ENCODE measurements at places on chromosomes 1 and 21.
A peak's percentile ranks its signal among the peaks of the same experiment; 100 is the strongest.

DNA sequence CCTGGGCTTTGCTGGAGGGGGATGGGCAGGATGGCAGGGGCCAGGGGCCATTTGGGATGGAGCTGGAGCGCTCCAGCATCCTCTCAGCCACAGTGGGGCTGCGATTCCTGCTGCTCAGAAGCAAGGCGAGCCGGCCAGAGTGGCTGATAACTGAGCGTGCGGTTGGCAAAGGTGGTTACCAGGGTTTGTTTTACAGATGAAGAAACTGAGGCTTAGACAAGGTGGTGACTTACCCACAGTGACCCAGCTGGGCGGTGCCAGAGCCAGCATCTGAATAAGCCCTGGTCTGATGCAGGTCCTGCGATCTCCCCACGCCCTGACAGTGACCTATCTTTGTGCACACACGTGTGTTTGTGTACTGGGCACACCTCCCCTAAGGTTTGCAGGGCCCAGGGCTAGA, 5.9 kb upstream of the PRXL2B start:
- no peak for DNase-seq

GRCh38 chr1:69070660-69071373, 496.9 kb upstream of the LRRC7 start:
- no peak for DNase-seq

- no peak for DNase-seq
Observed at GRCh38 chr1:218939095-218939494, 234.6 kb upstream of the LYPLAL1 start.

DNA sequence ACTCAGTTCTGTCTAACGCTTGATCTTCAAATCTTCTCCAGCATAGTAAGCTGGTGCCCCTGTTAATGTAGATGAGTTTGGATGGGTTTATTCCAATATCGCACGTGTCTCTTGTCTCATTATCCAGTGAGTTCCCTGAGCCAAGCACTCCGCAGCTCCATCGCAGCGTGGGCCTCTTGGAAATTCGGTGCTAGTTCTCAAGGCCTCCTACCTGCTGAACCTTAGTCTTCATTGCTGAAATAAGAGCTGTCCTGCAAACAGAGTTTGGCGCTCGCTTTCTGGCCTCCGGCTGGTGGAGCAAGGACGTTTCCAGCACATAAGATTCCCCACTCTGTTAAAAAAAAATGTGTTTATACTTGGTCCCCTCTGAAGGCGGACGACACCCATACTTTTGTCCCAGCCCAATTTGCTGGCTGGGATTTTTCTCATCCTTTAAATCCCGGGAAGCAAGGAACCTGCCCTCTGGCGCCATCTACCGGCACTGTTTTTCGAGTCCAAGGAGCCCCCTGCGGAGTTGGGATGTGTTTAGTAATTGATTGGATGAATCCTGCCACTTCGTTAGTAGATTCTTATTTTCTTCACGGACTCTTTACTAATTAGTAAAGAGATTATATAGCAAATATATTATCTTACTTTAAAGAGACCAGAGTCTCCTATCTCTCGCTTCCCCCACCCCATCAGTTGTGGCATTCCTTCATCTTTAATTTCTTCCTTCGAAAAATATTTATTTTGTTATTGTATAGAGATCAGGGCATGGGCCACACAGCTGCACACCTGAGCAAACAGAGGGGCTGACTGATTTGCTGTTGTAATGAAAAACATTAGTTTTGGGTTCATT, 14.7 kb downstream of the JUN start:
- DNase-seq: no peak

GRCh38 chr1:12067900-12068821, 5.1 kb downstream of the TNFRSF8 start:
- peak; percentile 52 for DNase-seq

DNA sequence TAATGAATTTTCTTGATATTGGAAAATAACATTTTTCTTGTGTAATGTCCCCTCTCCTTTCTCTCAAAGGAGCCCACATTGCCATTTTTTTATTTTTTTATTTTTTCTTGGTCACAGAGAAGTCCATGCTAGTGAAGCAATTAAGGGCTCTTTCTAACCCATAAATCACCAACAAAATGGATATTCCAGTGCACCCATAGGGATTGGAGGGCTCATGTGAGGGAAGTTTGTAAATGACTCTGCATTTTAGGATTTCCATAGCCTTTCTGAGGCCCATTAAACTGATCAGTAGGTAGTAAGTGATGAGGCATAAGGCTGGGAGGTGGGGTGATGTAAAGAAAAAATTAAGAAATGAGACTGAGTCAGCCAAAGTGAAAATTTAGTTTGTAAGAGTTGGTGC, 55.9 kb upstream of the JAK1 start:
- DNase-seq: no peak

DNA sequence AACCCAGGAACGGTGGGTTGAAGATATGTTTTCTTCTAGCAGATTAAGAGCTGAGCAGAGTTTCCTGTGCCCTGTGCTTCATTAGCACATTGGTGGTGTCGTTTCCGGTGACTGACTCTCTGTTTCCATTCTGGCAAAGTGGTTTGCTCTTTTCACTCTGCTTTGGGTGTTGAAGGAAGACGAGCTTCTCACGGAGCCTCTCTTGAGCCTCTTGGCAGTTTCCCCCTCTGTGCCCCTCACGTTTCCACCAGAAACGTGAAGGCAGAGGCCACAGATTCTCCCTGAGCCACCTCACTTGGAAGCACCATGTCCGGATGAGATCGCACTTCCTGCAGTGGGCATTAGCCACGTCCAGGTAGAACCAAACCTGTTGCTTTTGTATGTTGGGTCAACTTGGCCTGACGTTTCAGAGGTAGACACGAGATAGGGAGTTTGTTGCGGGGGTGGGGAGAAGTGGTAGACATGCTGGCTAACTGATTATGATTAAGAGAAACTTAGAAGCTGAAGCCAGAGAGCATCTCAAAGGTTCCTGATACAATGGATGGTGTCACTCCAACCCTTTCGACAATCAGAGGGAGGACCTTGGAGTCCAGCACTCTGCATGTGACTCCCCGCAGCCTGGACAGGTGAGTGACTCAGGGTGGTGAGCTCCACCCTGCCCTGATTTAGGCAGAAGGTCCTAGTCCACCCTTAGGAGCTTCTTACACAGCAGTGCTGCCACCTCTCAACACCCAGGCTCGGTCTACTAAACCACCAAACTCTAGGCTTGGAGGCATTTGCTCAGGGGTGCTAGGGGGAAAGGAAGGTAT, at the start of gene LAX1:
Gene LAX1 (plus strand): TSS at position 155 of the 809 bp plus-strand sequence. CDS start 383 bp downstream, at position 538.
- DNase-seq: no peak

DNA sequence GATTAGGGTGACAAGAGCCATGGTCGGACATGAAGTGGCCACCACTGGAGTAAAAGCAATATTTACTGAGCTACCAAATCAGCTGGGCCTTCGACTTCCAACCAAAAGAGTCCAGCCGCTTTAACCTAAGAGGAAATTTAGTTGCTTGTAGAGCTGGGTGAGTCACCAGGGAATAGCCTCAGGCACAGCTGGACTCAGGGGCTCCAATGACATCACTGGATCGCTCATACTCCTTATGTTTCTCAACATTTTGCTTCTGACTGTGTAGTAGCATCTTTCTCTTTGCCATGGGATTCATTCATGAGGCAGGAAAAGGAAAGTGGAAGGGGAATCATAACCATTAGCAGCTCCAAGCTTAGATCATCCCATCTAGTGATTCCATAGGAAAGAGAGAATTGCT, 664.4 kb downstream of the MATN1 start:
- peak; percentile 52 for DNase-seq

DNA sequence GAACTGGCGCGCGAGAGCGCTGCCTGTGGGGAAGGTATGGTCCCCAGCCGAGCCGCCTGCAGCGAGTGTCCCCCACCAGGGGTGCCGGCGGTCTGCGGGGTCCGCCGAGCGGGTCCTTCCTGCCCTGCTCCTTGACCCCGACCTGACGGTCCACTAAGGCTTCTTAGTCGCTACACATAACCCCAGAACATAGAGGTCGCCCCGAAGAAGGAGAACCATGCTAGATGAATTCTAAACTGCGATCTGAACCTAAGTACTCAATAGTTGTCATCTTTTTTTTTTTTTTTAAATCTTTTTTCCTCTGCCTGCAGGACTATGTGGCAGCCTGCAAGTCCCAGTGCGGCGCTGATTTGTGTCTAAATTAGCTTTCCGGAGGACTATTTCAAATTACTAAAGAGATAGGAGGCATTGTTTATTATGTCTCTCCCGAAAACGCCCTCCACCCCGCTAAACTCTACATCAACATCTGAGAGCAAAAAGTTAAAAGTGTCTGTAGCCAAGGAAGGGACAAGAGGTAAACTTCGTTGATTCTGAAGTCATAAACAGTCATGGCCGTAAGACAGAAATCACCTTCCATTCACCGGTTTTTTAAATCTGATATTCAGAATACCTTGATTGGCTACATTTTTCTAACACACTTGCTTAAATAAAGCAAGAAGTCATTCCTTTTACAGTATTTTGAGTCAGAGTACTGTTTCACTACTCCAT, 476 bp downstream of the AXDND1 start:
- DNase-seq: no peak

DNA sequence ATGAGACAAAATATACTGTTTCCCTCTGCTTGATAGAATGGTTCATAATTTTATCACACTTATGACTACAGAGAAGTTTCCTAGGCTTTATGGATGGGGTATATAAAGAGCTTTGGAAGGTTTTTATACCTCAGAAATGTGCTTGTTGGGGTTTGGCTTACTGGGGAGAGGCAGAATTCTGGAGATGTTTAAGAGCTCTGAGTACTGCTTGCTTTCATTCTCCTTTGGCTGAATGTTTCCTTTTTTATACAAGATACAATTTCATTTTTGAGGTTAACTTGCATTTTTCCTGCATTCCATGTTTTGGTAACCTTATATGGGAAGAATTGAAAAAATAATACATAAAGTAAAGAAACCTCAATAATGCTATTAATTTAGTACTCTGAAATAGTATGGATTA, 157.7 kb upstream of the COL11A1 start:
- DNase-seq: no peak

GRCh38 chr1:235156265-235156664, 4.8 kb downstream of the RBM34 start:
- no peak for DNase-seq

DNA sequence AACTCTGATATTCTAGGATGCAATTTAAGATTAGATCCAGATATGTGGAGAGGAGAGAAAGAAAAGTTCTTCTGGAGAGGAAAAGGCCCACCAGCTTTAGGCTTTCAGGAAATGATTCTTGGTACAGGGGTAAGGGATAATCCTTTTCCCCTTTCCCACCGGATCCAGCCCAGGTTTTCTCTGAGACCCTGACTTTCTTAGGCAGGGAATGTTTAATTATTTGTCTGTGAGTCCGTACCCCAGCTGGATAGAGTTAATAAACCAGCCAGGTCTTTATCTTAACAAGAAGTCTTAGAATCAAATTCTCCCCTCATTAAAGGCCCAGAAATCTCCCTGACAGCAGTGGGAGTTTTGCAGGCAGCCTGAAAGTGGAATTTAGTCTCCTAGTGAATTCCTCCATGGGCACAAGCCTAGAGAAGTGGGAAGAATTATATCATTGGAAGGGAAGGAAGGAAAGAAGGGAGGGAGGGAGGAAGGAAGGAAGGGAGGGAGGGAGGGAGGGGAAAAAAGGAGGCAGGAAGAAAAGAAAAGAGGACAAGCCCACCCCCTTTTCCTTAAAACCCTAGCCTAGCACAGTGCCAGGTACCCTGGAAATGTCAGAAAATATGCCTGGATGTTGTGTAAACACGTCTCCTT, 189.0 kb downstream of the PLPP3 start:
- no peak for DNase-seq
